ENCODE measurements at places on chromosomes 4 and X. TPM values are rescaled to one million over a fixed set of nuclear protein-coding genes. Genes with fewer than 3 reads are reported as not detected.

LONRF3 gene
- total RNA-seq, result 0.25 TPM

- no peak for DNase-seq
Measured at GRCh38 chr4:25343671-25344070, 31.1 kb downstream of the ZCCHC4 start.

DNA sequence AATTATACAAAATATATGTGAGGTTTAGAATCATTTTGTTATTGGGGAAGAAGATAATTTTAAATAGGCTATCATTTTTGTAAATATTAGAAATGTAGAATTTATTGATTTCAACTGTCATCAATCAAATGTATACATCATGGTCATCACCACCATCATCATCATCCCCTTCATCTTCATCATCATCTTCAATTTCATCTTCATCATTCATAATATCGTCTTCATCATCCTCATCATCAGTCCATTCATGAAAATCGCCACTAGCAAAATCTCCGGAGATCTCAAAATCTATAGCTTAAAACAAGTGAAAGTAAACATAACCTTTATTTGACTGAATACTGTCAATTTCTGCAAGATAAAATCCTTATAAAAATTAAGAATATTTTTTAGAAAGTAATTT lies 499.5 kb downstream of the SPOCK3 start:
- no peak for DNase-seq

- no peak for DNase-seq
Measured at GRCh38 chrX:70769659-70770227, 138.8 kb downstream of the TEX11 start.

SLC26A1 gene
- total RNA-seq, result not detected

DNA sequence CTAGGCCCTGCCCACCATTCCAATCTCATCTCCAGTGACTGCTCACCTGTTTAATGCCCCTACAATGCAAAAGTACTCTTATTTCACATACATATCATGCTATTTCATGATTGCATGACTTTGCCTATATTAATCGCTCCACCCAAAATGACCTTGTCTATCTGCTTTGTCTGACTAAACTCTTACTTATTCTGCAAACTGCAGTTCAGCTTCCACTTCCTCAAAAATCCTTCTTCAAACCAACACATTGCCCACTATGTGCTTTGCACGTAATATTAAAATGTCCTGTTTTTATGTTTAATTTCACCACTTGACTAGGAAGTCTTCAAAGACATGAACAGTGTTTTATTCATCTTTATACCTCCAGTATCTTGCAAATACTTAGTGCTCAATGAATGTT lies 229.6 kb downstream of the OPHN1 start:
- no peak for DNase-seq

DNA sequence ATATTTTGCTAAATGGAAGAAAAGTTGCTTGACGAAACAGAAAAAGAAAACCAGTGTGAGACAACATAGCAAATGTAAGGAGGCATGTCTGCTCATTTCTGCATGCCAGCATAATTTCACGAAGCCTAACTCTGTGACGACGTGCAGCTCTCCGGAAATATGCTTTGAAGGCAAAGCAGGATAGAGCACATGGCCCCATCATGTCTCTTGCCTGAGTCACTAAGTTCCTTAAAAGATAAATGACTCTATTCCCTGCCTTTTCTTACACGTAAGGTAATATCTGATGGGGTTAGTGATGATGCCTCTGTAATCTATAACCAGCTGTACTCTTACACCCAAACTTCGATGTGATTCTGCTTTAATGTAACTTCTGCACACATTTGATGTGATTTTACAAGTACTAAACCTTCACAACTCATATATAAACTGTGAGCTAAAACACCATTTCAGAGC lies 64.5 kb downstream of the ANXA3 start:
- no peak for DNase-seq

DNA sequence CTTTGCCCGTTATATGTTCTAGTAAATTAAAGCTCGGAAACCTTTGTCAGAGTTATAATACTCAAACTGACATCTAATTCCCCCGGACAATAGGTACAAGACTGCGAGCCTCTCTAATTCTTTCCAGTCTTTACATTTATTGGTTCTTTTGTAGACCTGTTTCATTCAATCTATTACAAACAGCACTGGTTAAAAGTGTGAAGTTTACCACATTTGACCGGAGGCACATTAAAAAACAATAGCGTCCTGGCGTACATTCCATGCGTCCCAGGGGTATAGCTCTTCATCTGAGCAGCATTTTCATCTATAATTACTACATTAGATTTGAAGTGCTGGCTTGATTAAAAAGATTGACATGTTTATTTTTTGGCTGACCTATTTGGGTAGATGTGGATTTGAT lies 49.9 kb upstream of the TENM3 start:
- DNase-seq, result no peak

- peak; percentile 24 for DNase-seq
Measured at GRCh38 chrX:30935985-30936384, 46.9 kb upstream of the TAB3 start.

GRCh38 chr4:71338846-71339593 lies at the start of gene SLC4A4:
Gene SLC4A4, plus strand, starts transcription at chr4:71339020.
- DNase-seq, result no peak

DNA sequence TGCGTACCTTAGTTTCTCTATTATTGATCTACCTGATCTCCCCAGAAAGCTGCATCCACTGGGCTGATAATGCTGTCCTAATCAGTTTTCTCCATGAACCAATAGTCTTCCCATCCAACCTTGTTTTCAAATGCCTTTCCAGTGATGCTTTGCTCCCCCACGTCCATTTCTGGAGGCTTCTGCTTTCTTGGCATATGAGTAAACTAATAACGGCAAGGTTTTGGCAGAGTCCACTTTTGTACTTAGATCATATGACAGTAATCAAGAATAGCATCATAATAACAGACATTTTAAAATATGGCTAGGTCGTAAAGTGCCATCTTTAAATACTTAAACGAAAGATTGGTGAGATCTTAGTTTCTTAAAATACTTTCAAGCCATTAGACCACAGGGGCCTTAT lies 38.4 kb upstream of the FAM9B start:
- DNase-seq, result no peak

HS3ST1 gene
- total RNA-seq, result not detected

- DNase-seq, result no peak
Measured at GRCh38 chr4:182367153-182367552, 124.0 kb downstream of the TENM3 start.

COL4A6 gene
- total RNA-seq, result 40.5 TPM

DNA sequence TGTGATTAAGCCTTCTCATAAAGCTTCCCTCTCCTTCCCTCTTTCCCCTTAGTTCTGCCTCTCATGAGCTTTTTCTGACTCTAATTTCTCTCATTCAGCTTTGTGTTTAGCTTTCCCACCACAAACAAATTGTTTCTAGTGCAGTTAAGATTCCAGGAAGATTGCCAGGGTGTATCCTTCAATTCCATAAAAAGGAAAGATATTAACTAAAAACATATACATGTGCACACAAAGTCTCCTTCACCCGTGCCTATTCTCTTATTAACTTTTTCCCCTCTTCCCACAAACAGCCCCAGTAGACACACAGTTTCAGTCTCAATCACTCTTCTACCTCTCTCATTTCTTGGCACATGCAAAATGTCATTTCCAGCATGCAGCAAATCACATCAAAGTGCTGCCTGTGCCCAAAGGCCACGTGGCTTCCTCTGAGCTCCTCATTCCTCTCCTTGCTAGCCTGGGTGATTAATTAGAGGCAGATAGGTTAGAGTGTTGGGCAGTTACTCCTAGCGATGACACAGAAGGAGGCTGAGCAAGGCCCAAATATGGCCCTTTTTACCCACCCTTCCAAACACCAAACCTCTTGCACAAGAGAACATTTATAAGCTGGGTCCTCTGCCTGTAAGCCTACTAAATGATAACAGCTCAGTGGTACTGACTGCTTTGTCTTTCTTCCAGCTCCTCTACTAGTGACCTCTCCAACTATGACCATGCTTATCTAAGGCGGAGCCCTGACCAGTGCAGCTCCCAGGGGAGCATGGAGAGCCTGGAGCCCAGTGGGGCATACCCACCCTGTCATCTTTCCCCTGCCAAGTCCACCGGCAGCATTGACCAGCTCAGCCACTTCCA lies 159.6 kb downstream of the SOWAHB start:
- no peak for DNase-seq

SYTL4 gene
- total RNA-seq, result 0.39 TPM

DNA sequence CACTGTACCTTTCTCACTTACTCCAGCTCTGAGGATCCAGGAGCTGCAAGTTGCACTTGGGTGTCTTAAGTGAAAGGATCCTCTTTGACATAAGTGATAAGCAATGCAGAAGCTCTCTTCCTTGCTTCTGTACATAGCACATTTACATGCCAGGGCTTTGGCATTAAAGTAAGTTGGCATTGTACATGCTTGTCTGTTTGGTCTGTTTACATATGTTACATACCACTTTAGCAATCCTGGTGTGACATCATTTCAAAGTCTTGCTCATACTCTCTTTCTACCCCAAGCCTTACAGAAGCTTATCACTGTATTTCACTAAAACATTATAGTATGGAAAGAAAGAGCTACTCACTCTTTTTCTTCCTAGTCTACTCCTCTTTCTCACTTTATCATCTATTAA lies 2548.3 kb downstream of the ARAP2 start:
- DNase-seq, result no peak

- DNase-seq, result no peak
Measured at GRCh38 chr4:8004066-8004465, 64.4 kb upstream of the AFAP1 start.

GRCh38 chr4:182418054-182418734 lies 175.0 kb downstream of the TENM3 start:
- no peak for DNase-seq

Data from neural progenitor cell (in vitro differentiated cells).